ENCODE measurements at places on chromosomes 12 and 14. TPM values are rescaled to one million over a fixed set of nuclear protein-coding genes. Genes with fewer than 3 reads are reported as not detected.

Gene ADAM21
- not detected for total RNA-seq

Gene SLC7A7
- 17.5 TPM for total RNA-seq

Gene NAB2
- 36.3 TPM for total RNA-seq

DNA sequence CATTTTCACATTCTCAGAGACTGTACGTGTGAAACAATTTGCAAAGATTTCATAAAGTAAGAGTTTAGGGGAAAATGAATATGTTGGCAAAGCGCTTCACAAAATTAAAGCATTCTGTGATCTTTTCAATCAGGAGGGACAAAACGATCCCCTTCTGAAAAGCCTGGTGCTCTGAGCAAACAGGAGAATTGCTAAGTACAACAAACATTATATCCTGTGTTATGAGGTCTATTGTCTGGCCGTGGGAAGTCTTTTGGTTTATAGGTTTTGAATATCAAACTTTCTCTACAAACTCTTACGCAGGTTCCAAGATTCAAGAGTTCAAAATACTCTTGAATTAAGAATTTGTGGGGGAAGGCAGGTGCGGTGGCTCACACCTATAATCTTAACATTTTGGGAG, 7.2 kb upstream of the FOXN3 start:
- DNase-seq, result no peak

DNA sequence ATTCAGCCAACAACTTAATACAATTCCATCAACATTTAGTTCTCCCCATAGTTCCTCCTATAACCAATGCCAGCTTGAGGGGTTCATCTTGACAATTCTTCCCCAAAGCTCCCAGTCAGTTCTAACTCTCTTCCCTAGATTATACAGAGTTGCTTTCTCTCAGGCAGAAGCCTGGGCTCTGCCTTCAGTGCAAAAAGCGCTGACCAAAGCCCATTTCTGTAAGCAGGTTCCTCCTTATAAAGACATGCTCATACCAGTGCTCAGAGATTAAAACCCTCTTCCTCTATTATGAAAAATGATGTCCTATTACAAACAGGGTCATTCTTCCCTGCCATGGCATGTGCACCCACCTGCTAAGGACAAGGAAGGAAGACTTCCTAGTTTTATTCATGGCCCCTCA, 16.2 kb downstream of the SPIC start:
- no peak for DNase-seq

DNA sequence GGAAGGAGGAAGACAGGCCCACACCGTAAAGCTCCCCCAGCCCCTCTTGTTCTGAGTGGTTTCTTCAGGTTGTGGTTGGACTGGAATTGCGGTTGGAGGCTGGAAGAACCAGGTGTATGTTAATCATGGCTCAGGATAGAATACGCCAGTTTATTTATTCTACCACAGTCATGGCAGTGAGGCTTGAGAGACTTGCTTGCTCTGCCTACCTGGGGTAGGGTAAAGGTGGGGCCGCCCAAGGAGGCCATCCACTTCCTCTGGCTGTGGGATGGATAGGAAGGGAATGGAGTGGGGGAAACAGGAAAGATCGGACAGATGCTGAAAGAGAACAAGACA, 8.1 kb downstream of the SHMT2 start:
- no peak for DNase-seq

DNA sequence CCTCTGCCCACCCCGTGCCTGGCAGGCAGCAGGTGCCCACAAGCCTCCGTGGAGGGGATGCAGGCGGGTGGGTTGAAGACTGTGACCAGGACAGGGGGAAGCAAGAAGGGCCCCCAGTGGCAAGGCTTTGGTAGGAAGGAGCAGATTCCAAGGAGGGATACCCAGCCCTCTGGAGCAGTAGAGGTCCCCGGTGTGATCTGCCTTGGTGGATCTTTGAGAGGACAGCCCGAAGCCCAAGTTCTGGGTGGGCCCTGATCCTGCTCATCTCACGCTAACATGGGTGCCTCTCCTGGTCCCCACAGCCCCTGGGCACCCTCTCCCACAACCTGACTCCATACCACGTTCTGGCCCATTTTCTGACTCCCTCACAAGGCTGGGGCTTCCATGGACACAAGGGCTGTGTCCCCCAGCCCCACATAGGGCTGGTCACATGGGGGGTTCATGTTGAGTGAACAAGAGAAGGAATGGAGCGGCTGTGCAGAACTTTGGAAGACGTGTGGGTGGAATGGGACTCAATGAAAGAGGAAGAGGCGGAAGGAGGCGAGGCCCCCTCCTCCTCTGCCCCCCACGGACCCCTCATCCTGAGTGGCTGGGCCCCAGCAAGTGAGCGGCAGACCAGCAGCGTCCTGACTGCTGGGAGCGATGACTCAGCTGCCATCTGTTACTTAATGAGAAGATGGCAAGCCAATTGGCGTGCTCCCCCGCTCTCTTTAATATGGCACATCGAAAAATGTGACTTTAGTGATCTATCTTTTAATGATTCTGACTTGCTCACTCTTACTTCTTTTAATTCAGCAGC, 77.0 kb upstream of the BCL11B start:
- DNase-seq, result peak; percentile 57

DNA sequence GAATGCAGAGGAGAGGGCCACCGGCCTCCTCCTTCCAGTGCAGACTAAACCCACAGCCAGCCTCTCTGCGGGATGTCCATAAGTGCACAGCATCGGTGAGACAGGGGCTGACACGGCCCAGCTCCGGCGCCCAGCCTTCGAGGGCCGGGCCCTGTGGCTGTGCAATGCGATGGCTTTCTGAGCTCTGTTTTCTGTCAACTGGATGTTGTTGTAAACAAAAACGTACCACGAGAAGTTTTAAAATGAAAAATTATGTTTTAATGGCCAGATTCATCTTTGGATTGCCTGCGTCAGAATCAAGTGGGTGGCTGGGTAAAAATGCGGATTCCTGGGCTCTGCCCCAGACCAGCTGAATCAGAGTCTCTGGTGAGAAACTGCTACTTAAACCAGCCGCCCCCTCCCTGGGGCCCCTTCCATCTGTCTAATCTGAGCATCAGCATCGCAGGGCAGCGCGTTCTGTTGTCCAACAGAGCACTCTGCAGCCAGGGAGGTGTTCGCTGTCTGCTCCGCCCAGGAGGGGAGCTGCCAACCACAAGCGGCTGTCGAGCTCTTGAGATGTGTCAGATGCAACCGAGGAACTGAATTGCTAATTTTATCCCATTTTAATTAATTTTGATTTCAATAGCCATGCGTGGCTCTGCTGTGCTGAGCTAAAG, 133.4 kb downstream of the RFLNA start:
- peak; percentile 93 for DNase-seq

GRCh38 chr12:50925342-50925651, 27.0 kb upstream of the HIGD1C start:
- DNase-seq, result no peak

- no peak for DNase-seq
Measured at GRCh38 chr12:65962036-65962430, 137.8 kb downstream of the HMGA2 start.
